ENCODE measurements at places on chromosomes 1 and 21. TPM values are rescaled to one million over a fixed set of nuclear protein-coding genes. Genes with fewer than 3 reads are reported as not detected.
A peak's percentile ranks its signal among the peaks of the same experiment; 100 is the strongest.

The EPHA10 gene
- total RNA-seq, result 0.32 TPM

The CD84 gene
- total RNA-seq, result 3.7 TPM

DNA sequence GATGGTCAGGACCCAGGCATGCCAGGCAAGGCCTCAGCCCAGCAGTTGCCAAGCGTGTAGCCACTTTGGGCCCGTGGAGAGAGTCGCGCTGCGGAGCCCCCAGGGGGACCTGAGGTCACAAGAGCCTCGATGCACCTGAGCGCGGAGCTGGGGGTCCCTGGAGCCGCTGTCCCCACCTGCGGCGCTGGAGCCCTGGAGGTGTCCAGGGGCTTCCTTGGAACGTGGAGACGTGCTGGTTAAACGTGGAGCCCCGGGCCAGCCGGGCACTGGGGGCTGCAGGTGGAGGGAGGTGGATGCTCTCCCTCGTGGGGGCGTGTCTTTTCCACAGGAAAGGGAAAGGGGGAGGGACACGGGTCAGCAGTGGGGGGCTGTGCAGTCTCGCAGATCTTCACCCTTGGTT lies 3.1 kb downstream of the PLCH2 start:
- no peak for DNase-seq

The CLSTN1 gene
- total RNA-seq, result 109 TPM

The ALPL gene
- 10.3 TPM for total RNA-seq

DNA sequence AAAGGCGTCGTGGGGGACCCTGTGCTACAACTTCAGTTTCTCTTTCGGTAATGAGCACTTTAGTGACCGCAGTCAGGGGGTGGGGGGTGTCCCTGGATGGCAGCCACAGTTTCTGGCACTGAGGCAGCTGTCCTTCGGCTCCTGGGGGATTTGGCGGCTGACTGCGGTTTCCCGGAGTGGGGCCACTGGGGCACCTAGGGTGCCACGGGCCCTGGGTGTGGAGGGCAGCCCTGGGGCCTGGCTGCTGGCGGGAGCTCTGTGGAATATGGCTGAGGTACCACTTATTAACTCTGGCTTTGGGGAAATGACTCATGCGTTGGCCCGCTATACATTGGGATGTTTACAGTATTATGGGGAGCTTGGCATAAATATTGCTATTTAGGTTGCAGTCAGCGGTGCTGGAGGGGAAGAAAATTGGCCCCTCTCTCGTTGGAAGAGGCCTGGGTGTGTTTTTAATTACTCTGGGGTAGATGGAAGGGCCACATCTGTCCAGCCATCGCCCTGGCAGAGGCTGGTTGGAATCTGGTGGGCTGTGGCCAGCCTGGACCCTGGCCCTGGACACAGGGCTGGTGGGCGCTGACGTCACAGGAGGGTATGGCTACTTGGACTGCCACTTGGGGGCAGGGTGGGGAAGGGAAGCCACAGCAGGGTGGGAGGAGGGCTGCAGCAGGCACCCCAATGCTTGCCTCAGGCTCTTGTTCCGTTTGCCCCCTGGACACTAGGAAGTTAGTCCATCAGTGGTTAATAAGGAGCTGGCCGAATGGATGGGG lies 2.0 kb downstream of the EPHB2 start:
- no peak for DNase-seq

- DNase-seq, result no peak
These were observed 148.9 kb downstream of the KCNT2 start for GRCh38 chr1:196459383-196459782.

DNA sequence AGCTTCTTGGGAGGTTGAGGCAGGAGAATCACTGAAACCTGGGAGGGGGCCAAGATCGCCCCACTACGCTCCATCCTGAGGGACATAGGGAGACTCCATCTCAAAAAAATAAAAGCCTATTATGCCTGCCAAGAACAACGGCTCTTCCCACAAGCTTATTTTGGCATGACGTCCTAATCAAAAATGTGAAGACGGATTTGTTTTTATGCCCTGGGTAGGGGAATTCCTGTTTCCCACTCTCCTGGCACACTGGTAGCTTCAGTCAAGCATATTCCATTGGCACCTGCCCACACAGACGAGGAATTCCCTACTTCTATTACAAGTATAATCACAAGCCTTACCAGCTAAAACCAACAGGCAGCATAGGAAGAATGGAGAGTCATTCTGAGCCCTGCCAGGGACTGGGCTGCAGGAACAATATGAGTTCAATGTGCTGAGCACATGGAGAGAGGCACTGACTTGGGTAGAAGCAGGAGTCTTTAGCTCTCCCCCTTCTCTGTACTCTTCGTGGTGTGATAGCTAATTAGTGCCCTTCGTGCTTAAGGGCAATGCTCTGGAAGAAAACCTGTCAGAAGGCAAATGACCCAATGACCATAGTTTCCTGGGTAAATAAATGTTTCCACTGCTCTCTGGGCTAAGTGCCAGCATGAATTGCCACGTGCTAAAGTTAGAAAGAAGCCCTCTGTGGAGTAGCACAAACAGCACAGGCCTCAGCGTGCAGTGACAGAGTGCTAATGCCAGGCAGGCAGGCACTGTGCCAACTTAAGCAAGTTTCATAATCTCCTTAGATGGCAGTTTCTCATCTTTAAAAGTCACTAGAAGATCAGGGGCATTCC lies 16.8 kb downstream of the TNFSF4 start:
- DNase-seq, result no peak

DNA sequence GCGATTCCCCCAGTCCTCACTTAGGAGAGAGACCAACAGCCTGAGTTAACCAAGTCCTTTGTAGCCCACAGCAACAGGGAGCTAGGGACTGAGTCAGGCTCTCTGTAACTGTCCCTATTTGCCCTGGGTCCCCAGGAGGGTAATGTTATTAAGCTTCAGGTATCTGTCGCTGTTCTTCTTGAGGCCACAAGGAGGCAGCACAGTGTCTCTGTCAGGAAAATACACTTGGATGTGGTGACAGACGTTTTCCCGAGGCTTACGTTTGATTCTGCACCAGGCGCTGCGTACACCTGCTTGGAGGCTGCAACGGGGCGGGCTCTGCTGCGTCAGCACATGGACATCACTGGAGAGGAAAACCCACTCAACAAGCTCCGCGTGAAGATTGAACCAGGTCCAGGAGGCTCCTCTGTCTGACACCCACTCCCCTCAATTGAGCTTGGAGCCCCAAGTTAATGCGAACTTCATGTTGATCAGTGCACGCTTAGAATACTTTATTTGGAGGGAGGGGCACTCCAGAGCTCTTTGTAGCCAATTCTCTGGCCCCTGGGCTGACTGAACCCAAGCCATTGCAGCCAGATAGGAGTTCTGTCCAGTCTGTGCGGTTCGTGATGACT lies 10.7 kb upstream of the ELF3 start:
- no peak for DNase-seq

GRCh38 chr1:64325856-64326255 lies 122.4 kb downstream of the UBE2U start:
- DNase-seq, result no peak

GRCh38 chr1:235642011-235642942 lies 7.3 kb downstream of the GNG4 start:
- no peak for DNase-seq

The TNFAIP8L2 gene
- 5.4 TPM for total RNA-seq

- DNase-seq, result no peak
These were observed 444 bp upstream of the IARS2 start for GRCh38 chr1:220093361-220094015.

The CD1B gene
- not detected for total RNA-seq

DNA sequence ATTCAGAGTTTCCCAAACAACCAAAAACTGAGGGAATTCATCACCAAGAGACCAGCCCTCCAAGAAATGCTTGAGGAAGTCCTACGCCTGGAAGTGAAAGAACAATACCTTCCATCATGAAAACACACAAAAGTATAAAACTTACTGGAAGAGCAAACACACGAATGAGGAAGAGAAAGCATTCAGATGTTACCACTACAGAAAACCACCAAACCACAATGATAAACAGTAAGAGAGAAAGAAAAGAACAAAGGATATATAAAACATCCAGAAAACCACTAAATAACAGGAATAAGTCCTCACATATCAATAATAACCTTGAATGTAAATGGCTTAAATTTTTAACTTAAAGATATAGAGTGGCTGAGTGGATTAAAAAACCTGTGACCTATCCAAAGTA lies 58.5 kb upstream of the BCL10 start:
- DNase-seq, result no peak

DNA sequence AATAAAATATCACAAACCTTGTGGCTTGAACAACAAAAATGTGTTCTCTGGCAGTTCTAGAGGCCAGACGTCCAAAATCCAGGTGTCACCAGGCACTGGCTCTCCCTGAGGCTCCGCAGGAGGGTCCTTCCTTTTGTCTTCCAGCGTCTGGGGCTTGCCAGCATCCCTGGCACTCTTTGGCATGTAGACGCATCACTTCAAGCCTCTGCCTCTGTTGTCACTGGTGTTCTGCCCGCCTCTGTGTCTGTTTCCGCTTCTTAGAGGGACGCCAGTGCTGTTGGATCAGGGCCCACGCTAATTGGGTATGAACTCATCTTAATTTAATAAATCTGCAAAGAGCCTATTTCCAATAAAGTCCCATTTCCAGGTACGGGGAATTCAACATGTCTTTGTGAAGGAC lies 273.7 kb upstream of the C1orf174 start:
- peak; percentile 39 for DNase-seq

The CDKN2C gene
- total RNA-seq, result 37.4 TPM

- DNase-seq, result no peak
These were observed 37.0 kb downstream of the SERBP1 start for GRCh38 chr1:67393240-67393639.

DNA sequence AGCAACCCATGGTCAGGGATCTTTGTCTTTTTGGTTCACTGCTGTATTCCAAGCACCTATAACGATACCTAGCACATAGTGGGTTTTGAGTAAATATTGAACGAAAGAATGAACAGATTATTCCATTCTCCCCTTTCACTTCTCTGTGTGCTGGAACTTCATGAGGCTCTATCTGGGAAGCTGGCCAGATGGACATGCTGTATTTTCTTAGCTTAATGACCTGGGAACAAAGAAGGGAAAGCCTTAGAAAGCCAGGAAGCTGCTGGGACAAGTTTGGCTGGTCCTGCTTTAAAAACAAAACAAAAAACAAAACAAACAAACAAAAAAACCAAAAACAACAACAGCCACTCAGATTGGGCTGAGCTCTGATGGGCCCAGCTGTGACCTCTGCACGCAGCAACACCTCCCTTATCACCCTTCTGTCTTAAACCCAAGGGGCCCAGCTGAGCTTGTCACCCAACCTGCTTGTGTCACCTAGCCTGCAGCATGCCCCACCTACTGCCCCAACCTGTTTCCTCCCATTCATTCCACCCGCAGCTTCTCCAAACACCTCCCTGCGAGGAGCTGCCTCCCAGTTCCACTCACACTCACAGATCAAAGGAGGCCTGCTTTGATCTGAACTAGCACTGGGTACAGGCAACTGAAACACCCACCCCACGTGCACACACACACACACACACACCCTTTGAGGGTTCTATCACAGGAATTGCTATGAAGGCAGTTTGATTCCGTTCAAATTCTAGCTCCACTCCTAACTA lies 37.1 kb downstream of the SLC30A1 start:
- no peak for DNase-seq

DNA sequence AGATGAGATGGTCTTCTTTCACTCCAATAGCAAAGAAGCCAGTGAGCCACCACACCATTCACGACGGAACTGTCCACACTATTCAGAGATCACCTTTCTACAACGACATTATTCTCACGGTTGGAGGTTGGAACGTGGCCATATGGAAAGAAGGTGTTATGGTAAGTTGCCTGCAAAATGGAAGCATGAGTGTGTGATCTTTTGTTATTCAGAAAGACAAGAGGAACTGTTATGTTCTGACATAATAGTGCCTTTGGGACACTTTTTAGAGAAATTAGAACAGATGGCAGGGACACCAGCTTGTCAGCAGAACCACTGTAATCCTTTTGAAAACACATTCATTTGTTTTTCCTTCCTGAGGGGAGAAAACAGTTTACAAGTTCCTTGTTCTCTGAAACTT lies 75.8 kb upstream of the MCOLN3 start:
- DNase-seq, result no peak

The GPR37L1 gene
- not detected for total RNA-seq

The ALG14 gene
- total RNA-seq, result 0.52 TPM

GRCh38 chr1:219152751-219153150 lies 20.9 kb upstream of the LYPLAL1 start:
- no peak for DNase-seq

GRCh38 chr1:35046730-35047129 lies 15.0 kb upstream of the ZMYM6 start:
- DNase-seq, result no peak

The KCNA2 gene
- 1.7 TPM for total RNA-seq

DNA sequence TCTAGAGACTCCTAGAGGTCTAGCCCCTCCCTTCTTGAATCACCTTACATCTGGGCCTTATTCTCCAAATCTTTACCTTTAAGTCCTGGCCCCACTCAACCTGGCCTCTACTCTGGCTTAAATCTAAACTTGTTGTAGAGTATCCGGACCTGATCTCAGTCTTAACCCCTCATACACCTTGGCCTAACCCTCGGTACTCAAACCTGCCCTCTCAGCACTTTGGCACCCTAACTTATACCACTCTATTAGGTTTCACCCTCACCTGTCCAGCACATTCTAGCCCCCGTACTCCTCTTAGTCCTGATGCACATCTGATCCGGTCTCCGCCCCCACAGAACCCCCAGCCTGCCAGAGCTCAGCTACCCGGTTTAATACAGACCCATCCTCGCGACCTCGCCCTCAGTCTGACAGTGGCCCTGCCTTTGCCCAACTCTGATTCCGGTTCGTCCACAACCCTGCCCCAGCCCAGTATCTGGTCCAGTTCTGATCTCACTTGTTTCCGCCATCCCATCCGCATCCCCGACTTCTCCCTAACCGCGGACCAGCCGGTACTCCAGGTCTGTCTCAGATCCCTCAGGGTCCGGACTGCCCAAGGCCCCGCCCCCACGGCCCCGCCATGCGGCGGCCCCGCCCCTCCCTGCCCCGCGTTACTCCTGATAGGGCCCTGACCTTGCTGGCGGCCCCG lies 1.5 kb downstream of the TRIM62 start:
- peak; percentile 94 for DNase-seq

Measured in esophagus muscularis mucosa (tissue), 4 donors.